G401 (cell line): ENCODE measurements at places on chromosomes 4 and X.

GRCh38 chr4:45663003-45663402 lies 460.9 kb downstream of the GABRG1 start:
- peak; percentile 92 for DNase-seq

GRCh38 chr4:8045909-8046308 lies 106.2 kb upstream of the AFAP1 start:
- DNase-seq = no peak

DNA sequence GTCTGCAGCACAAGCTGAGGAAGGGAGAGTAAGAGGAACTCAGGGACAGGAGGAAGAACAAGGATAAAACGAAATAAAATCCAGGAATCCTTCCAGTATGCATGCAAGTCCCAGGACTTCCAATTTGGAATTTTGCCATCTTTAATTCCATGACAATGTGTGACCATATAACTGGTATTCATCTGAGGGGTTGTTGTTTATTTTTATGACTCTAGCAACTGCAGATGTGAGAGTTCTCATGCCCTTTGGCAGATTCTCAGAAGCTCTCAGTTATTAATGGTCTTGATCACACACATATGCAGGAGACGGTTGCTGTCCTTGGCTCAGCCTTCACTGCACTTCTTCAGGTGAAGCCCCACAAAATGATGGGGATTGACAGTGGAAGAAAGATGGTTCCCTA lies 148.2 kb downstream of the SMIM20 start:
- DNase-seq = no peak

DNA sequence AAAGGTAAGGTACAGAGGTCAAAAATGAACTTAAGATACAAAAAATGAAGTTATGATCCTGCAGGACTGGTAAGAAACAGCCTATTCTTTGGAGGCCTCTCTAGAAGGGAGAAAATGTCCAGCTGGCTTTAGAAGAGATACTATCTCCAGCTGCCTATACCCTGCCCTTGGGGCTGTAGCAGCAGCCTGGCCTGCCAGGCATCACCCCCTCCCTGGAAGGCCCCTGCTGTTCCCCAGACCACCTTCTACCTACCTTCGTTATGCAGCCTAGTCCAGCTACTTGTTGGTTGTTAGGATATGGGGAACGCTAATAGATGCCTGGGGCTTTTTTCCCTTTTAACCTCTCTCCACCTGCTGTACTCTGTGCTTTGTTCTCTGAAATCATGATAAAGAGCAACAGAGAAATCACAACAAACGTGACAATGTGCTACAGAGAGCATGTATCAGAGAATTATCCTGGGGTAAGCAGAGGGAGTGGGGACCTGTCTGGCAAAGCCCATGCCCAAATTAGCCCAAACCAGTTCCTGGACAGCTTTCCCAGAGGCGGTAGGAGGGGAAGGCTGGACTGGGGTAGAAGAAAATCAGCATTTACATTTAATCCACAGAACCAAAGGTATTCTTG lies 34.5 kb downstream of the FRMD7 start:
- no peak for DNase-seq

DNA sequence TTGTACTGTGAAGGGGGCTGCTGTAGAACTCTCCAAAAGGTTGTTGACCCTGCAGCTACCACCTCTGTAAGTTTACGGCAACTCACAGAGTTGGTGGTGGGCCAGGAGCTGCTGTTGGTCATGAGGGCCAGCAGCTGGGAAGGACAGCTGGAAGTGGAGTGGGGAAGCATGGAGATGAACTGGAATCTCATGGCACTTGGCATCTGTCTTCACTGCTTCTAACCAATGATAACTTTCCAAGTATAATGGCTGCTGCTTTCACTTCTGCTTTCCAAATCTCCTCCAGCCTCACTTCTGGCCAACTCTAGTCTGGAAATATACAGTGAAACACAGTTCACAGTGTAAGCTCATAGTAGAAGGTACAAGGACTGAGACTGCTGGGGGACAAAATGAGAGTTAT lies 126.5 kb upstream of the INTU start:
- no peak for DNase-seq

DNA sequence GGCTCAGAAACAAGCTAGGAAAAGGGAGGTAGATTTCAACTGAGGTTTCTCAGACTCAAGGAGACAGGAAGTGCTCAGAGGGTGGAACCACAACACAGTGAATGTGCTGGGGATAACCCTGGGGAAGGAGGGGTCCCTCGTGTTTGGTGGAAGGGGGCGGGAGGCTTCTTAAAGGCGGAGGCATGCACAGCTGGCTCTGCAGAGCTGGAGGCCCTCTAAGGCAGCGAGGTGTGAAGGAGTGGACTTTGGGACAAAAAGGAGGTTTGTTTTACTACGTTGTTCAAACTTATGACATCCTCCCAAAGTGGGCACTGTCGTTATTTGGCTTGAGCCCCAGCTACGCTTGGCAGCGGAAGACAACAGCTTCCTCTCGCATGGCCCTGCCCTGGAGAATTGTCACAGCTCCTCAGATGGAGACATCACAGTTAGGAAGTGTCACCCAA lies 21.7 kb upstream of the MTM1 start:
- no peak for DNase-seq

DNA sequence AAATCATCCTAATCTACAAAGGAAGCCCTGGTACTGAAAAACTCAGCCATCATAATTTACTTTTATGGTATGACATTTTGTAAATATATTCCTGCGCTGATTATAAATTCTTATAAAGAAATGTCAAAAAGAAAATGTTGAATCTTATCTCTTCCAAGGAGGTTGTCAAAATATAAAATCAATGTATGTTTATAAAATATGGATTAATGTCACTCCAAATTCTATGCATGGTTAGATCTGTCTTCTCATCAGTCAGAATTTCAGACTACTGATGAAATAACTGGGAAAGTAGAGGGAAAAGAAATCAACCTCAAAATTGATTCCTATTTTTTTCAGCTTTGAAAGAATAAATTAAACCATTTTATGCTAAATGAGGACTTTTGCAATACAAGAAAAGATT lies 120.0 kb upstream of the MAB21L2 start:
- no peak for DNase-seq

- DNase-seq = no peak
Observed at GRCh38 chr4:134216411-134216810, 14.8 kb upstream of the PABPC4L start.
